ENCODE measurements at places on chromosomes 13 and 19.
A peak's percentile ranks its signal among the peaks of the same experiment; 100 is the strongest.

GRCh38 chr13:32017474-32017873, 14.1 kb upstream of the FRY start:
- no peak for DNase-seq

GRCh38 chr13:83211301-83211700, 671.0 kb downstream of the SLITRK1 start:
- no peak for DNase-seq

GRCh38 chr19:37127999-37128820, 44.3 kb downstream of the ZNF585A start:
- no peak for DNase-seq

DNA sequence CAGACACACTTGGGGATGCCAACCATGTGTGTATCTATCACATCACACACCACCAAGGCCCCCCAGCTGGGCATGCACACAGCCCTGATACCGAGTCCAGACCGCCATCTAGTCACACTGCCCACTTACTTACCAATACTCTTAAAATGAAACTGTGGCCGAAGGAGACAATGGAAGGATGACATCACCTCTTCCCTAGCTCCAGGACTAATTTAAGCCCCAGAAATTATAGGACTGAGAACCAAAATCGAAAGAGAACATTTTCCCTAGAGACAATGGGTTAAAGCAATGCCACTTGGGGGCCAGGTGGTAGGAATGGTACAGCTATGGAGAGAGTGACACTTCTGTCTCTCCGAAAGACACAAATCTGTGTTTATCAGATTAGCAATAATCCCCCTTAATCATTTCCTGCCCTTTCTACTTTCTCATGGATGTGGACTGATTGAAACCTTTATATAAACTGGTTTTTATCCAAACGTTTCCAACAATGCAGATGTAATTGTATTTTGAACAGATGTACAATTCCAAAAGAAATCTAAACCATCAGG, 663 bp upstream of the GGACT start:
- DNase-seq, result no peak

GRCh38 chr13:39580881-39581575, 22.0 kb downstream of the LHFPL6 start:
- DNase-seq, result no peak

DNA sequence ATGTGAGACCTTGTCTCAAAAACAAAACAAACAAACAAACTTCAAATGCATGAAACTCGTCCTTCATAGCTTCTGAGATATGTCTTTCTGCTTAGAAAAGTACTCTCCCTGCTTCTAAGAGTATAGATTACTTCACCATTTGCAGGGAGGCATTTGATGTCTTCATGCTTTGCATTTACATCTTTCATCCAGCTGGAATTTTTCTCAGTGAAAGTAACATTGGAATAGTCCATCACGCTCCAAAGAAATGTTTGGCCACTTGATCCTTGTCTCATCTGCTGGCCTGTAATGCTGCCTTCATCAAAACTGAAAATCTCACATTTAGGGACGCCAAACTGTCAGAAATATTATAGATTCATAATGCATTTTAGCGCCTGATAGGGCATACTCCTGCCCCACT, 19.2 kb downstream of the PNMA8A start:
- no peak for DNase-seq

- DNase-seq, result no peak
Observed at GRCh38 chr19:55157064-55157908, at the start of gene TNNI3. TSS of gene TNNI3 (minus strand) at chr19:55157732. CDS start at chr19:55157589, 143 bp downstream.

GRCh38 chr19:17398902-17399527, 5.0 kb upstream of the CCDC194 start:
- DNase-seq, result no peak

GRCh38 chr13:110511509-110512181, 49.9 kb downstream of the RAB20 start:
- no peak for DNase-seq

GRCh38 chr13:29452773-29453616, 142.5 kb downstream of the SLC7A1 start:
- DNase-seq, result peak; percentile 3

DNA sequence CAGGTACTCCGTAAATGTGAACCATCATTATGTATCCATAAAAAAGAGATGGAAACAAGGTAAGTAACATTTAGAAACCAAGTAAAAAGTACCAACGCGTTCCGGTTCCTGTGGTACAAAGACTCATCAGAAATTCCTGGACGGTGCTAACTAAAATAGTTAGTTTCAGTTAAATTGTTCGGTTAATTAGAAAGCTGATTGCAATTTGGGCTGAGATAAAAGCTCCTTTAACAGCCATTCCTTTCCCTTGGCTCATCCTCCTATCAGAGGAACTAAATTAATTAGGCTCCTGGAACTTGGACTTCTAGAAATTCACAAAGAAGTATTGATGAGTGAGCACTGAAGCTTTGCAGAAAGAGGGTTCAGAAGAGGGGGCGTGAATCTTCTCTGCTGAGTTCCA, 63.5 kb downstream of the SOX1 start:
- no peak for DNase-seq

DNA sequence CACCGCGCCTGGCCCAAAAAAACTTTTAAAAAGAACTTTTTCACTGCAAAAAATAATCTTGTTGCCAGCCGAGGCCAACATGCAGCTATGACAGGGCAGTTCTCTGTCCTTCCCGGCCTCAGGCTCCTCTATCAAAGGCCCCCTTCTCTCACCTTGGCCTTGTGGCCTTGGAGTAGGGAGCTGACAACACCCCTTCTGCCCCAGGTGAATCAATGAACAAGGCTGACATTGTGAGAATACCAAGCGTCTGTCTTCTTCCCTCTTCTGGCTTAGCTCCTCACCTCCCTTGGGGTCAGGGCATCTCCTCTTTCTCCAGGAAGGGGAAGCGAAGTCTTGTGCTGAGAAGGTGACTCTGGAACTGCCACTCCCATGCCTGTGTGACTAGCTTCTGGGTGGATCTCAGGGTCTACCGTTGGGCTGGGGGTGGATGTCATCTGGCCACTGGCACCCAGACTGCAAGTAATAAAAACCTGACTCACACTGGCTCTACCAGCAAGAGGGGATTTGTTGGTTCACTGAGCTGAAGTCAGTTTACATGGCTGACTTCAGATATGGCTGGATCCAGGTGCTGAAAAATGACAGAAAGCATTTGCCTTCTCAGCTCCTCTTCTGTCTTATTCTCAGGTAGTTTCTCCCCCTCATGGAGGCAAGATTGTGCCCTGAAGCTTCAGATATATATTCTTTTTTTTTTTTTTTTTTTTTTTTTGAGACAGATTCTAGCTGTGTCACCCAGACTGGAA, 6.3 kb downstream of the C19orf38 start:
- DNase-seq, result no peak

GRCh38 chr13:43697323-43697722, 89.4 kb downstream of the ENOX1 start:
- DNase-seq, result no peak

- DNase-seq, result no peak
Observed at GRCh38 chr13:113840541-113841352, 23.1 kb downstream of the GAS6 start.

GRCh38 chr19:6125571-6125989, 9.9 kb upstream of the ACSBG2 start:
- DNase-seq, result peak; percentile 80

DNA sequence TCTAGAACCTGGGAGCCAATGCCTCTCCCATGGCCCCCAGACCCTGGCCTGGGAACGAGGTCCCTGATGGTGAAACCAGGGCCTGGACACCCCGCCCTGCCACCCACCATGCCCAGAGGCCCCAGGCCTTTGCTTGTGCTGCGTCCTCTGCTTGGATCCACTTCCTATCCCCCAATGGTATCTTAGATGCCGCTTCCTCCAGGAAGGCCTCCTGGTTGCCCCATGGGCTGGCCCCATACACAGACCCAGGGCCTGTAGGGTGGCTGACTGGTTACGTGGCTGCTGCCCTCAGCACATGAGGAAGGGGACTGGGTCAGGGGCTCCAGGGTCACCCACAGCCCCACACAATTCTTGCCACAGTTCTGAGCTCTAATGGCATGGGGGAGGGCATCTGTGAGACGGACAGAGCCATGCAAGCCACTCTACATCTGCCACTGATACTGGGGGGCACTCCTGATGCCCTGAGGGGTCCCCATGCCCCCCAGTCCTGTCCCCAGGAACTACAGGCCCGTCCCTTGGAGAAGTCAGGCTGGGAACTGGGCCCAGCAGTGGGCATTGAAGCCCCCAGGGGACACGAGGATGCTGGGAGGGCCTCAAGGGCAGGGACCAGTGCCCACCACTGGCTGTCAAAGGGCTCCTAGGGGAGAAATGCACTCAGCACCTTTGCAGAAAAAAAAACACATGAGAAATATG, 5.0 kb downstream of the RPL36 start:
- peak; percentile 49 for DNase-seq

GRCh38 chr19:12647047-12647446, 19.5 kb downstream of the MAN2B1 start:
- no peak for DNase-seq

DNA sequence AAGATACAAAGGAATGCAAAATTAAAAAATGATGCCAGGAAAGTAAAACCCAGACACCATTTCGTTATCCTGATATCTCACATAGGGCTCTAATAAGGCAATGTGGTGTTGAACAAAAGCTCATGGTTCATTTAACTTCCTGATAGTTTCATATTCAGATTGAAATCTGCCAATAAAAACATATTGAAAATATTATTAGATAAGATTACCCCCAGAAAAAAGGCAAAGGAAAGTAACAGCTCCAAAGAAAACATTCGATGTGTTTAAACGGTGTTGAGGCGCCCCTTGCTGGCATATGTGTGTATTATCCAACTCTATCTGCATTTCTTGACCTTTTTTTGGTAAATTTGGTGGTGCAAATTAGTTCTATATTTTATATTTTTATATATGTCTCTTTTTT, 75.9 kb downstream of the ESD start:
- DNase-seq, result no peak

- DNase-seq, result no peak
Observed at GRCh38 chr19:17227798-17228367, 1.9 kb downstream of the OCEL1 start.

GRCh38 chr13:46529216-46529919, 23.6 kb upstream of the LRCH1 start:
- DNase-seq, result no peak

- no peak for DNase-seq
Observed at GRCh38 chr13:62113179-62113578, 697.5 kb upstream of the PCDH20 start.

DNA sequence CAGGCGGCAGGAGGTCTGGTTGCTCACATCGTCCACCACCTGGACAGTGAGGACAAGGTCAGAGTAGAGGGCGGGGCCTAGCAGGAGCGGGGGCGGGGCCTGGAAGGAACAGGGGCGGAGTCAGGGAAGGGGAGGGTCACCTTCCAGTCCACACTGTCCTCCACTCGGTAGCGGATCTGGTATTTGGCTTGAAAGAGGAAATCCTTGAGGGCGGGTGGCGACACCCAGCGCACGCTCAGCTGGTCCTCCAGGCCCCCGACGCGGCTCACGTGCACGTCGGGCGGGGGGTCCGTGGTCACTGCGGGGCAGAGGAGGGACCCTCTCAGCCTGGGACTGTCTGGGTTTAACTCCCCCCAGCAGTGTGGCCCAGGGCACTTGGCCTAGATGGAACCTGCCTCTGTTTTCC, 8.2 kb downstream of the REX1BD start:
- peak; percentile 89 for DNase-seq

DNA sequence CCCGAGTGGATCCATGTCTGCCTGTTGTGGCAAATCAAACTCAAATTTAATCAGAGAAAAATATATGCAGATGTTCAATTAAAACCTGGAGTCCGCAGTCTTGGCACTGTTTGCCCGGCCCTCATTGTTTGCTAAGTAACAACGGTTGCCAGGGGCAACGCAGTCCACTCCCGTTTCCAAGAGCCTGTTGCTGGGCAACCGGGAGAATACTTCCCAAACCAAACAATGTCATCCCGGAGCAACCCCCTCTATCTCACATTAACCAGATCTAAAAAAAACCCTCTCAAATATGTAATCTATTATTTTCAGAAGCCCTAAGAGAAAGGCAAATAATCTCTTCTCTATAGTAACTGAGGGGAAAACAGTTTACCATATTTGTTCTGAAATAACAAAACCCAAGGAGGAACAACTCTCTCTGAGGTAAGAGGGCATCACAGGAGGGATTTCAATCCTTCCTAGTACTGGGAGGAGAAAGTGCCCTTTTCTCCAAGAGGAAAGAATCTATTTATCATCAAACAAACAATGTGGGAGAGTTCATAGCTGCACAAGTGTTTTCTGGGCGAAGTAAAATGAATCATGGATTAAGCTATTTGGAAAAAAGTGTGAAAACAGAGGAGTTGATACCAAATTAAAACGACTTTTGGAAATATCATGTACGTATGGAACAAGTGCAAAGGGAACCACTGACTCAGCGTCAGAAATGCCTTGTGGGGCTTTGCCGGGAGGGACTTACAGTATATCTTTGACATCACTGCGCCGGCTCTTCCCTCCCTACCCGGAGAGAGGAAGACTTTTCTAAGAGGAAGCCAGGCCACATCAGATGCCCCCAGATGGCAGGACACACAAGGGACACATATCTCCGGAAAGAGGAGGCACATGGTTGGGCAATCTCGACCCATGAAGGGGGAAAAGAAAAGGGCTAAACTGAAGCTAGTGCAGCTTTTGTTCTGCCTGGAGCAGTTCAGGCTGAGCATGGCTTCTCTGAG, 43.3 kb downstream of the RFX2 start:
- DNase-seq, result peak; percentile 71

- no peak for DNase-seq
Observed at GRCh38 chr13:76874479-76874878, 11.7 kb downstream of the KCTD12 start.

GRCh38 chr19:32824916-32825608, 44.5 kb downstream of the SLC7A9 start:
- no peak for DNase-seq

GRCh38 chr13:44098559-44098958, 218.9 kb downstream of the LACC1 start:
- no peak for DNase-seq

DNA sequence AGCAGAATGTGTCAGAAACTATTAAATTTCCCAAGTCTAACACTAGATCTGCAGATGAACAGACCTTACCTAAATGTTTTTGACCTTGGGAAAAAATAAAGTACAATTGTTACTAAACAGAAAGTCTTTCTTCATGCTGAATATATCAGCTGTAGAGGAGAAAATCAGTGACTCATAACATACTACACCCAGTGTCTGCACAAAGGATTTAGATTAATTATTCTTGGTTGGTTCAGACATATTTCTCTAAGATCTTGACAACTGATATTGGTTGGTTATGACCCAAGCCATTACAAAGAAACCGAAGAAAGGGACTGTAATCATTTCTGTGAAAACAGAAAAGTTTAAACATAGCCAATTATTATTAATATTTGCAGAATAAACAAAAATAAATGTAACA, 225.1 kb downstream of the HS6ST3 start:
- DNase-seq, result no peak

DNA sequence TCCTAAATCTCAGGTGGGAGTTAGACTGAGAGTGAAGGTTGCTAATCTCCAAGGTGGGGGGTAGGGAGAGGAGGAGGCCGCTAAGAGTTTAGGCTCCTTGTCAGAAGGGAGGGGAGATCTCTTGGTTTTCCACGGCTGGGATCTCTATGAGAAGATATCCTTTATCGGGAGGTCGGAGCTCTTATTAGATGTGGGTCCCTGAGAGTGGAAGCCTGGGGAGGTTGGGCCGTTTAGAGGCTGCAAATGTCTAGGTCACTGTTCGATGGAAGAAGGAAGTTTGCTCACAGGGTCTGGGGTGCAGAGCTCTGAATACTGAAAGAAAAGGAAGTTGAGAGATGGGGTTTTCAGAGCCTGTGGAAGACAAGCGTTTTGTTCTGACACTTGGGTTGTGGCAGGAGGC, 3.8 kb downstream of the MYADM start:
- no peak for DNase-seq

- DNase-seq, result no peak
Observed at GRCh38 chr13:23600534-23600933, 30.3 kb downstream of the TNFRSF19 start.
